ENCODE measurements at places on chromosomes 13 and 19. TPM values are rescaled to one million over a fixed set of nuclear protein-coding genes. Genes with fewer than 3 reads are reported as not detected.

The ZNF439 gene
- total RNA-seq, result 5.6 TPM

The CCDC169 gene
- 0.69 TPM for total RNA-seq

The C19orf18 gene
- not detected for total RNA-seq

The ZNF211 gene
- total RNA-seq, result 8.3 TPM

The GRIK5 gene
- total RNA-seq, result 0.90 TPM

The GAPDHS gene
- not detected for total RNA-seq

The PDE4A gene
- 15.7 TPM for total RNA-seq

The KLF16 gene
- total RNA-seq, result 24.2 TPM

The CA11 gene
- total RNA-seq, result 15.9 TPM

The PRTN3 gene
- total RNA-seq, result not detected

The ACP7 gene
- total RNA-seq, result 0.15 TPM

The CEACAM3 gene
- not detected for total RNA-seq

The ZNF549 gene
- total RNA-seq, result 3.4 TPM

The ATP8A2 gene
- 0.29 TPM for total RNA-seq

The FFAR3 gene
- 1.1 TPM for total RNA-seq

The IGFL1 gene
- not detected for total RNA-seq

The ETV2 gene
- total RNA-seq, result 0.83 TPM

The ZNF835 gene
- total RNA-seq, result 2.2 TPM

The GFY gene
- not detected for total RNA-seq
